ENCODE measurements at places on chromosomes 1 and 21. TPM values are rescaled to one million over a fixed set of nuclear protein-coding genes. Genes with fewer than 3 reads are reported as not detected.
A peak's percentile ranks its signal among the peaks of the same experiment; 100 is the strongest.

The HSD3B2 gene
- 1.4 TPM for total RNA-seq

DNA sequence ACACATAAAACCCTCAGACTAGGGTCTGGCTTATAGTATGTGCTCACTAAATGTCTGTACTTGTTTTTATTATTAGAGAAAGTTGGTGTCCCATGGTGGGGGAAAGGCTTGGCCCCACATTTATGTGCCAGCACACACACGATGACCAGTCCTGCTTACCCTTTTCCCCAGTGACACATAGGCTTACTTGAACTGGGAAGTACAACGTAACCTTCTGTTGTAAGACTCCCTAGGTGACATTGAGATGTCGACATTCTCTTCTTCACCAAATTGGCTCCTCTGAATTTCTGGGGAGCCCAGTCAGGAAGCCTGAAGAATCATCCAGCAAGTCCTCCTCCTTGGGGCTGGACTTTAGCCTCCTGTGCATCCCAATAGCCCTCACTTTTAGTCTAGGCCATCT is 1.7 kb upstream of the MECR start:
- no peak overlapping the region for H3K27ac ChIP-seq
- no peaks in the 10 kb centered on the region for H3K27me3 ChIP-seq
- H3K4me1 ChIP-seq = peaks cover 8% of the 10 kb centered on the region
- H3K36me3 ChIP-seq = no peaks in the 10 kb centered on the region

DNA sequence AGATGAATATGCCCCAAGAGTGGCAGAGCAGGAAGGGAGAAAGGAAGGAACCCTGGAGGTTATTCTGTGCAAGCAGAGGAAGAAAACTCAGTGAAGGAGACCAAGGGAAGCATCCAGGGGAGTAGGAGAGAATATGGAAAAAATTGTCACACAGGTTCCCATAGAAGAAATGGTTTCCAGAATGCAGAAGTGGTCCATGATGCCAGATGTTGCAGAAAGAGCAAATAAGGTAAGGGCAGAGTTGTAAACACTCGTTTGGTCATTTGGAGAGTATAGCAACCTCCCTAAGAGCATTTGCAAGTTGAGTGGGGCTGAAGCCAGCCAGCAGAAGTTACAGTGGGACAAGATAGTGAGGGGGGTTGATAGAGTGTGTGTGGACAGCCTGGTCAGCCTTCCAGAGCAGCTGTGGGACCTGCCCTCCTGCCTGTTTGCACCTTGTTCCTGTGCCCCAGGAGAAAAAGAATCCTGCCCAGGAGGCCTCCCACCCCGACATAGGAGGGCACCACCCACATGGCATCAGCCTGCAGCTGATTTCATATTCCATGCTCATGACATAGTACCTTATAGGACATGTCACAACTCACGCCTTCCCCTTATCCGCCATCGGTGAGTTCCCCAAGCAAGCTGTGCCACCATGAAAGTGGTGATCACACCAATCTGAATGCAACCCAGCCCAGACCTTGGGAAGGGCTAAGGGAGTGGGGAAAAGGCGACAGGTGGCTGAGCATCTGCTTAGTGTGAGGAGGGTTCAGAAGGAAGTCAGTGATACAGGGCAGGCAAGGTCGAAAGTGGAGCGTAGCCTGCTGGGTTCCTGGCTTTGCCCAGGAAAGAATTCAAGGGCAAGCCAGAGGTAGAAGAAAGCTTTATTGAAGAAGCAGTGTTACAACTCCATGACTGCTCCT is 8.2 kb upstream of the NEK2 start:
- H3K27me3 ChIP-seq = no peaks in the 10 kb centered on the region
- H3K4me1 ChIP-seq = no peaks in the 10 kb centered on the region
- H3K36me3 ChIP-seq = no peaks in the 10 kb centered on the region
- H3K27ac ChIP-seq = no peak overlapping the region

The RXFP4 gene
- total RNA-seq = not detected

GRCh38 chr1:25615563-25616094 is 962 bp upstream of the MAN1C1 start:
- peaks cover 32% of the 10 kb centered on the region for H3K4me1 ChIP-seq
- peak overlapping the region; percentile 89 for H3K27ac ChIP-seq
- peak overlapping the region; percentile 8 for H3K4me3 ChIP-seq
- no peaks in the 10 kb centered on the region for H3K27me3 ChIP-seq

The ANXA9 gene
- 10.3 TPM for total RNA-seq

- peaks cover 2% of the 10 kb centered on the region for H3K36me3 ChIP-seq
- H3K27me3 ChIP-seq = no peaks in the 10 kb centered on the region
- no peak overlapping the region for H3K27ac ChIP-seq
- no peak for DNase-seq
Observed at GRCh38 chr1:55172272-55172671, 42.9 kb downstream of the USP24 start.

- peak; percentile 94 for DNase-seq
- H3K4me1 ChIP-seq = peaks cover 45% of the 10 kb centered on the region
- peak overlapping the region; percentile 82 for H3K4me3 ChIP-seq
- H3K27me3 ChIP-seq = no peaks in the 10 kb centered on the region
Observed at GRCh38 chr1:153536012-153536670, 350 bp upstream of the S100A6 start.

DNA sequence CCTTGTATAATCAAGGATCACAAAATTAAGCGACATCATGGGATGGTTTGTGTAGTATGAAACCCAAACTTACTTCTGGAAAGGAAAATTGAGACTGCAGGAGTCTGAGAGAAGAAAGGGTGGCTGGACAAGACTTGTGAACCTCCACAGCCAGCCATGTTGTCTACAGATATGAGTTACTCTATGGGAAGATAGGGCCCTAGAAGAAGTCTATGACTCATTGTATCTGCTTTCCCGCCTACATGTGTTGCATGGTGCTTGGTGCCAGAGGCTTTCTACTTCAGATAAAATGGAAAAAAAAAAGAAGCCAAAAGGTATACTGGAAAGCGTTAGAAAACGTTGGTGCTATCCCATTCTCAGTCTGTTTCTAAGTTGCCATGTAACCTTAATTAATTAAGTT is 18.7 kb upstream of the OR6N2 start:
- H3K27ac ChIP-seq = no peak overlapping the region
- no peaks in the 10 kb centered on the region for H3K36me3 ChIP-seq
- no peaks in the 10 kb centered on the region for H3K27me3 ChIP-seq
- no peak overlapping the region for H3K4me3 ChIP-seq
- H3K4me1 ChIP-seq = no peaks in the 10 kb centered on the region

DNA sequence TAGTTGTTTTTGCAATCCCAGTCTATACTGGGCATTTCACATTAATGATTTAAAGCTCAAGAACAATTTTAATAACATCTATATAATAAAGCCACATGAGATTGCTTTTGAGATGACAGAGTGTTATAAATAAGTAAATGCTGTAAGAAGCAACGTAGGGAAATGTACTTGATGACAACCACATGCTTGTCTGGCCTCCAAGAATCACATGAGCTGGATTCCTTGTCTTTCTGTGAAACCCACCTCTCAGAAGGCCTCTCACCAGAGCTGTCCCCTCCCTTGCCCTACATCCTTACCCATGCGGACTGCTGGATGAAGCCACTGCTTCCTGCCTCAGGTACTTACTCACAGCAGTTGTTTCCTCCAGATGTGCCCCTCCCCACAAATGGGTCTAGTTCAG is 145.1 kb upstream of the CTTNBP2NL start:
- no peak overlapping the region for H3K4me3 ChIP-seq
- H3K27ac ChIP-seq = no peak overlapping the region

The FCGR2B gene
- 10.6 TPM for total RNA-seq

The EXO1 gene
- 8.2 TPM for total RNA-seq

DNA sequence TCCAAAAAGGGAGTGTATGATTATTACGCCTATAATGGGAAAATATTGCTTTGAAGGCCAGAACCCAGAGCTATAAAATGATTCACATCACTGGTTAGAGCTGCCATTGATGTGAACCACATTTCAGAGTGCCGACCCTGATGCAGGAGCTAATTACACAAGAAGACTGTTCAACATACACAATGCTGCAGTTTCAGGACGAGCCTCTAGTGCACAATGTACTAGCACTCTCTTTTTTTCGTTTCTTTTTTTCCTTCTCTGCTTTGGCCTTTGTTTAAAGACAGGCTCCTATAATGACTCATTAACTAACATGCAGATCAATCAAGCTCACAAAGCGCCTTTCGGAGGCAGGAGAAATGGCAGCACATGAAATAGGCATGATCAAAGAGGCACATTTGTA is 66.0 kb upstream of the HMGB4 start:
- no peak overlapping the region for H3K4me3 ChIP-seq
- no peak for DNase-seq
- H3K27me3 ChIP-seq = no peaks in the 10 kb centered on the region
- no peaks in the 10 kb centered on the region for H3K36me3 ChIP-seq
- no peaks in the 10 kb centered on the region for H3K4me1 ChIP-seq

The MTARC1 gene
- total RNA-seq = 44.0 TPM

The C1orf226 gene
- 1.8 TPM for total RNA-seq

GRCh38 chr1:150024156-150024555 is 13.6 kb upstream of the OTUD7B start:
- no peaks in the 10 kb centered on the region for H3K4me1 ChIP-seq
- no peaks in the 10 kb centered on the region for H3K27me3 ChIP-seq
- DNase-seq = no peak
- H3K27ac ChIP-seq = no peak overlapping the region
- no peaks in the 10 kb centered on the region for H3K36me3 ChIP-seq

The SDE2 gene
- total RNA-seq = 41.0 TPM

- H3K4me3 ChIP-seq = no peak overlapping the region
- no peak overlapping the region for H3K27ac ChIP-seq
- H3K36me3 ChIP-seq = no peaks in the 10 kb centered on the region
- H3K4me1 ChIP-seq = no peaks in the 10 kb centered on the region
Observed at GRCh38 chr1:214205053-214205452, 75.9 kb upstream of the SMYD2 start.

The TMIGD3 gene
- total RNA-seq = not detected

DNA sequence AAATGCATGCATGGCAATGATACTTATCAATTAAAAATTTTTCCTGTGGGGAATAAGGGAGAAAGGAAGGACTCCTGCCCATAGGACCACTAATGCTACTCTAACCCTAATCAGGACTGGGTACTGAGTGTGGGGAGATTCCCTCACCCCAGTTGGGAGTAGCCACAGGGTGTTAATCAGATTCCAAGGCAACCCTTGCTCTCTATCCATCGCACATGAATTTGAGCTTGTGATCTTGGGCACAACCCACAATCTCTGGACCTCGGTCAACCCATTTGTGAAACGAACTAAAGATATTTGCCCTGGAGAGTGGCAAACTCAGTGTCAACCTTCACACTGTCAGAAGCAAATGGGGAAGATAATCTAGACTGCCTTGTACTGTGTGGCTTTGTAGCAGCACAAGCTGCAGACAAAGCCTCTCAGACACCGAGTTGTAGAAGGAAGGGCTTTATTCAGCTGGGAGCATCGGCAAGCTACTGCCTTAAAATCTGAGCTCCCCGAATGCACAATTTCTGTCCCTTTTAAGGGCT is 69.5 kb downstream of the SERINC2 start:
- H3K27me3 ChIP-seq = no peaks in the 10 kb centered on the region
- no peak for DNase-seq
- no peak overlapping the region for H3K4me3 ChIP-seq

- DNase-seq = no peak
- H3K27ac ChIP-seq = no peak overlapping the region
- no peaks in the 10 kb centered on the region for H3K4me1 ChIP-seq
- no peaks in the 10 kb centered on the region for H3K36me3 ChIP-seq
- H3K27me3 ChIP-seq = no peaks in the 10 kb centered on the region
Observed at GRCh38 chr1:14522926-14523241, 75.6 kb upstream of the KAZN start.

The F3 gene
- total RNA-seq = 92.5 TPM

The CTSK gene
- 28.5 TPM for total RNA-seq

DNA sequence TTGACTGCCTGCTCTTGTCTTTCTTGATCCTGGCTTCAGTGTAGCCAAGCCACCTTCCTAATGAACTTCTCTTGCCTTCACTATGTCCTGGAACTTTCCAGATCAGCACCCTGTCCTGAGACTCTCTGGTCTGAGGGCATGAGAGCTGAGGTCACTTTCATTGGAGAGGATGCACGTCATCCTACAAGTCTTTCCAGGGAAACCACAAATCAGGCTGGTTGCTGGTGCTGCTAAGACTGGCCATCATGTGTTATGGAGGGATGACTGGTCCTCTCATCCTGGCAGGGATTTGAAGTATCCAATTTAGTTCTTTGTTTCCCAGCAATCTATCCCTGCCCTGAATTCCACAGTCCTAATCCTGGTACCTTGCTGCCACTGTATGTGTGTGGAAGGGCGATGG is 228.6 kb downstream of the GPATCH2 start:
- H3K36me3 ChIP-seq = no peaks in the 10 kb centered on the region
- no peaks in the 10 kb centered on the region for H3K27me3 ChIP-seq
- no peak overlapping the region for H3K27ac ChIP-seq
- H3K4me1 ChIP-seq = peaks cover 11% of the 10 kb centered on the region
- H3K4me3 ChIP-seq = no peak overlapping the region

The MPZ gene
- 1.1 TPM for total RNA-seq

GRCh38 chr1:242201090-242201489 is 202.2 kb upstream of the MAP1LC3C start:
- H3K36me3 ChIP-seq = no peaks in the 10 kb centered on the region
- no peak overlapping the region for H3K27ac ChIP-seq
- H3K4me3 ChIP-seq = no peak overlapping the region
- no peak for DNase-seq
- no peaks in the 10 kb centered on the region for H3K4me1 ChIP-seq

Data from thyroid gland (tissue), 4 donors.